ENCODE measurements at places on chromosomes 5 and 9.
A peak's percentile ranks its signal among the peaks of the same experiment; 100 is the strongest.

DNA sequence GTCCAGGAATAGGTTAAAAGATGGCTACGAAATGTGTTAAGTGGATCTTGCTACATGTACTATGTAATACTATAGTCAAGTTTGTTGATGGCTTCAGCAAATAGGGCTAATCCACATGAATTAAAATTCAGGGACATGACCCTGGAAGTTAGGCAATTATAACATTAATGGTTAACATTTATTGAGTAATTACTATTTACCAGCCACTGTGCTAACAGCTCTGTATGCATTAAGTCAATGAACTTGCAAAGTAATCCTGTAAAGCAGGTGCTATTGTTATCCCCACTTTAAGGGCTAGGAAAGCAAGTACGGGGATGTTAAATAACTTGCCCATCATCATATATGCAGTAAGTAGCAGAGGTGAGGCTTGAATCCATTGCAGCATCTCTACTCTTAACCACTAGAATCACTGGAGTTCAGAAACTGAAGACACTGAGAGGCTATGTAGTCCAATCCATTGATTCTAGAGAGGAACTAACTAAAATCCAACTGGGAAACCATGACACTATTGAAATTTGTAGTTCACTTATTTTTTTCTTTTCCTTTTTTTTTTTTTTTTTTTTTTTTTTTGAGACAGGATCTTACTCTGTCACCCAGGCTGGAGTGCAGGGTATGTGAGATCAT lies 77.5 kb upstream of the SPINK5 start:
- no peak for DNase-seq

- no peak for DNase-seq
Observed at GRCh38 chr5:16957304-16958196, 21.5 kb upstream of the MYO10 start.

DNA sequence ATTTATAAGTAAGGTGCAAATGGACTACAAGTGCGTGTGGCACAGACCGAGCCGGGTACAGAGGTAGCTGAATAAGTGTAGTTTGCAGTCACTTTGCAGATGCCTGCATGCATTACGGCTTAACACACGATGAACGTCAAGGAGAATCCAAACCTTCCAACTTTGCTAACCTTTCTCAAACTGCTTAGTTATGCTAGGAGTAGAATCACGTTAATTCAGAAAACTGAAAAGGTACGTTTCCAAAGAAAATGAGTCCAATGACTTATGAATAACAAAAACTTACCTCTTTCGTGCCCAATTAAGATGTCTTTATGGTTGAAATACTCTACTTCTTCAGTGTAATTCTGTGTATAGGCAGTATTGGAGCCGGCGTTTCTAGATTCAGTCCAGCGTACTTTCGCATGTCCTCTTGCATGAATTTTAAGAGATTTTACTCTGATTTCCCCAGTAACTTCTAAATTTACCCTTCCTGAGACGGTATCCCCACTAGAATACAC lies 539 bp downstream of the ARRDC3 start:
- DNase-seq: peak; percentile 52

DNA sequence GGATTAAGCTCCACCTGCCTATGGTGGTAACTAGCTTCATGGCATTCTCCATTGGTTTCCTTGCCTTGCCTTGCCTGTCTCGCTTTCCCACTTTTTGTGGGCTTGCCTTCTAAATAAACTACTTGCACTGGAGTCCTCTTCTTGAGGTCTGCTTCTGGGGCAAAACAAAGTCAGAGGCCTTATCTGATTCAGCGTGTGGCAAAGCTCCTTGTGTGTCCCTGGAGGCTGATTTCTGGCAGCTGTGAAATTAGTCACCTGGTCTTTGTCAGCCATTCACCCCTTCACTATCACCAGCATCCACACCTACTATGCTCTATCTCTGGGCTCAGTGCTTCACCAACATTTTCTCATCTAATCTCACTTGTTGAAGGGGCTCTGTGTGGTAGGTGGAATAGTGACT lies 176.2 kb downstream of the SEC61B start:
- DNase-seq: no peak

DNA sequence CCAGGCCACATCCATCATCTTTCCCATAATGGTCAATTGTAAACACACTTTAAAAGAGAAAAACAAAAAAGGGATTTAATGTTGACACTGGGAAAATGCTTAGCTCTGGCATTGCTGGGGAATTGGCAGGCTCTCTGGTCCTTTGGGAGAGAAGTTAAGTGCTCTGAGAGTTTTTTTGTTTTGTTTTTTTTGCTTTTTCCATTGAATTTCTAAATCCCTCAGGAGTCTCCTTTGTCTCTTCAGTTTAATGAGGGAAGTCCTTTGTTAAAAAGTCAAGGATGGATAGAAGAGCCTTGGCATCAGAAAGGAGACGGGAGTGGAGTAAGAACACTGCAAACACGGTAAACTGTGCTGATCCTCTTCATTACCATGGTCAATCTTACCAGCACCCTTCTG lies 7.1 kb upstream of the HAND1 start:
- no peak for DNase-seq

DNA sequence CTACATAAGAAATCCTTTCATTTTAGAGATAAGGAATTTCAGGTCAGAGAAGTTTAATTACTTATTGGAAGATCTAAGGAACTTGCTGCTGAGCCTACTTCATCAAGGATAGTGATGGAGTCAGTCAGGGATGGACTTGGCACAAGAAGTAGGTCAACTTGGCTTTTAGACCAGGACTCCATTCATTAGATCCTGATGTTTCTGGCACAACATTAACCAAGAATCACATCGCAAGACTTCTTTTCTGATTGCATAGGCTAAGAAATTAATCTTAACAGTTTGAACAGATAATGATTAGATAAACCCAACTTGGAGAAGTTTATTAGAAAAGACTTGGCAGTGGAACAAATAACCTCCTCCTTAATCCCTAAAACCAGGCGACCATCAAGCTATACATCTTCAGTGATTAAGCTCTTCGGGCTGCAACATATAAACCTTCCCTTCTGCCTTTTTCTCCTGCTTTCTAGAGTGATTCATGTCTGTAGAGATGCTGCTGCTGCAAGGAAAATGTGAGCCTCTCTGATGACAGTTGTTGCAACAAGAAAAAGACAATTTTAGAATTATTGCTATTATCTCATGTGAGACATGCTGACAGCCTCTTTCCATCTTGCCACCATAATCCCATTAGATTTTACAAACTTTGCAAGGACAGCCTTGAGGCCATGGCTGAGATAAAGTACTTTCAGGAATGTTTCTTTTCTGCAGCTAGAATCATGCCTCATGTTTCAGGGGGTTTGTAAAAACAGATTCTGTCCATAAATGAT lies 207.9 kb upstream of the SLC27A6 start:
- no peak for DNase-seq

- no peak for DNase-seq
Observed at GRCh38 chr5:156186760-156187159, 140.2 kb upstream of the SGCD start.

DNA sequence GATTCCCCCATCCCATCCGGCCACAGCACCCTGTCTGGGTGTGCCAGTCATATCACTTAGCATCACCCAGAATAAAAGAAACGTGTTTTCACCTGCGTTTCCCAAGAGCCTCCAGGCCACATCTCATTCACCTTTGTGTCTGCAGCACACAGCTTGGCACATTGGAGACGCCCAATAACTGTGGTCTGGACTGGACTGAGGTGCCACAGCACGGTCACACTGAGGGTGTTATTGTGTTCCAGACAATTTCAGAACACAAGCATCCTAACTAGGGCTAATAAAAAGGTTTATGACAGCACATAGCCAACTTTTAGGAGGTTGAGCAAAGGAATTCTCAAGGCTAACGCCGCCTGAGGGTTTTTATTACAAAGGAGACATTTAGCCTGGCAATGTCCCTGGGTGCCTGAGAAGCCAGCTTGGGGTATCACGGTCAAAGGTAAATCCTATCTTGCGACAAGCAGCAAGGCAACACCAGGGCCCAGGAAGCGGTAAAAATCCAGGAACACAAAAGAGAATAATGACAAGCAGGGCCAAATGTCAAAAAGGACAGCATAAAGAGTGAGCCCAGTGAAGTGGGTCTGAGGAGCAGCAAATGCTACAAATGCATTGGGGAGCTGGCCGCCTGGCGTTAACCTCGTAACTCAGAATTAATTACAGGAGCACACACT lies 3.4 kb downstream of the EPB41L4B start:
- DNase-seq: no peak

- DNase-seq: no peak
Observed at GRCh38 chr9:27059412-27059811, 49.6 kb upstream of the TEK start.

GRCh38 chr9:105007143-105007542 lies 79.2 kb upstream of the ABCA1 start:
- DNase-seq: no peak

GRCh38 chr5:112121258-112121657 lies 297.8 kb downstream of the EPB41L4A start:
- no peak for DNase-seq

GRCh38 chr5:67549296-67549618 lies 352.7 kb upstream of the CD180 start:
- no peak for DNase-seq

- no peak for DNase-seq
Observed at GRCh38 chr9:5429873-5430564, 7.7 kb downstream of the PLGRKT start.

GRCh38 chr9:74948937-74949336 lies 3.8 kb downstream of the C9orf40 start:
- DNase-seq: no peak

GRCh38 chr9:93325307-93326035 lies 126.0 kb upstream of the FAM120A start:
- no peak for DNase-seq

DNA sequence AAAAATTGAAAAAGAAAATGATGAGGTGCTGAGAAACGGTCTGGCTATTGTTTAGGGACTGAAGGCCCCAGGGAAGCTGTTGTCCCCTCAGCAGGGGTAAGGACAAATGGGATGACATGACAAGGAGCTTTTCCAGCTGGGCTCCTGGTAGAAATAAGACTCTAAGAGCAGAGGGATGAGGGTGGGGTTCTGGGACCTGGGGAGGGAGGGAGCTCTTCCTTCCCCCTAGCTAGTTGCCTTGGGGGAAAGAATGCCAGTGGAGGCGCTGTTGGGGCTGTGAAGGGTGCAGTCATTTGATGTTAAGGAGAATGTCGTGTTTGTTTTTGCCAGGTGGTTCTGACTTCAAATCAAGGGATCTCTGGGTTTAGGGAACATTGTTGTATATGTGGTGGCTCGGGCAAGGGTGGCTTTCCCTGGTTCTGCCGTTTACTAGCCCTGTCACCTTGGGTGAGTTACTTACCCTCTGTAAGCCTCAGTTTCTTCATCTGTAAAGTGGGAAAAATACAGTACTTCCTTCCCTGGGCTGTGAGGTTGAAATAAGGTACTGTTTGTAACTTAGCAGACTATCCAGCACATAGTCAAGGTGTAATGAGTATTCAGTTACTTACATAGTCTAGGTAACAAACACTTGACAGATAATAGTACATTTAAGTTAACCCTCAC lies 47.8 kb downstream of the WWC1 start:
- no peak for DNase-seq

DNA sequence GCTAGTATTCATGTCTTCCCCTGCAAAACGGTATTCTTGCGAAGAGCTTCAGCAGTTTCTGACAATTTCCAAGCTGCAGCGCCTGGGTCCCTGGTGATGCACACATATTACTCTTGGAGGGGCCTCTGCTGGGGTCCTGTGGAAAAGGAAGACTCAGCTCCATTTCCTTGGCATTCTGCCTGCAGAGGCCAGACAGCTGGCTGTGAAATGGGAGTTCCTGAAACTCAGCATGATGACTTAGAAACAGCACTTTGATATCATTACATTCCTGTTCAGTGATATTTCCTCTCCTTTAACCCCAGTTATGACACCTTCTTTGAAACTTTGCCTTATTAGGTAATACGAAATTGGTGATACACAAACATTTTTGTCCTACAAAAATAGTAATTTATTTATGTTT lies 98.5 kb downstream of the APBA1 start:
- DNase-seq: no peak

GRCh38 chr5:132283423-132284043 lies 10.7 kb upstream of the SLC22A4 start:
- no peak for DNase-seq

GRCh38 chr5:86768699-86769202 lies 151.0 kb downstream of the COX7C start:
- DNase-seq: no peak

- DNase-seq: no peak
Observed at GRCh38 chr5:65125591-65126541, 355.9 kb downstream of the ADAMTS6 start.

DNA sequence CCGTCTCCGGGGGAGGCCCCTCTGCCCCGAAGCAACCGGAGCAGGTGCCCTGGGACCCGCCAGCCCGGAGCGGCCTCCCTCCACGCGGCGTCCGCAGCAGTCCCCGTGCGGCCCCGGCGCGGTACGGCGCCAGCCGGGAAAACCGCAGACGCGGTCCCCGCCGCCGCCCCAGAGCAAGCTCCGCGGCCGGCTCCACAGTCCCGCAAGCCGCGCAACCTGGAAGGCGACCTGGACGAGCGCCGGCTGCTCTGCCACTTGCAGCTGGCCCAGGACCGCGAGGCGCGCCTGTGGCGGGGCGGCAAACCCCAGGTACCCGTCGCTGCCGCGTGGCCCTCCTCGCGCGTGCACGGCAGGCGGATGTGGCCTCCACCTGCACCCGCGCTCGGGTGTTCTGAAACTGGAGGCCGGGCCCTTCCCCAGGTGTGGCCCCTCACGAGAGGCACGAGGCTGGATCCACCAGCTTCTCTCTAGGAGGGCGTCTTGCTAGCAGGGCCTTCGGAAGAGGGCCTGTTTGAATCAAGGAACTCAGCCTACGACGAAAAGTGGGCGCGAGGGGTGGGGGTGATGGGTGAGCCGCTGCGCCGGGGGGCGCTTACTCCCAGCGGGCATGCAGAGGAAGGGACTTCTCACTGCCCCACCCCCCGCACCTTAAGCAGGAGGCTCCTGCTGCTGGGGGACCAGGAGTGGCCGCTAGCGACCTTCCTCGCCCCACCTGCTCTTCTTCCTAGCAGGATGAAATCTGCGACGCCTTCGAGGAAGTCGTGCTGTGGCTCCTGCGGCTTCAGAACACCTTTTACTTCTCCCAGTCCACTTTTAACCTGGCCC lies 602 bp downstream of the CCNI2 start:
- peak; percentile 48 for DNase-seq

DNA sequence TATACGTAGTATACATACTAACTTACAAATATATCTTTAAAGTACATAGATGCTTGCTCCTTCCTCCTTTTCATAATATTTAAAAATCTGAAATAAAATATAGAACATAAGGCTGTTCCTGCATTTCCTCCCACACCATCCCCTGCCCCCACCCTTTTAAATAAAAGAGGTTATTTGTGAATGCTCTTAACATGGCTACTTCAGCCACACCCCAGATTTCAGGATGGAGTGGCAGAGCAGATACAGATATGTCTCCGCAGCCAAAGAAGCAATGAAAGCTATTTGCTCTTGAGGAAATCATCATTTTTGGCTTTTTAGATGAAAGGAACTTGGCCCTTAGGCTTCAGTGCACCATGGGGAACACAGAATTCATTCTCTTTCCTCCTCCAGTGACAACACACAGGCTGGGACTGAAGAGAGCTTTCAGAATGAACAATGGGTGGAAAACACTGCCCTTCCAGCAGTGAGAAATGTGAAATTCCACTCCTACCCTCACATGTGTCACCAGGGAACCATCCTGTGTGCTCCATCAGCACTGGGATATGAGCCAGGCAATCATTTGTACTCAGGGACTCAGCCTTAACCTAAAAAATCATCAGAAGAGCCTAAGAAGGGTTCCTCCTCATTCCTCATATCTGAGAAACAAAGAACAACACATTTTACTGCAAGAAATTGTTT lies 134.3 kb downstream of the PPP2R2B start:
- no peak for DNase-seq

GRCh38 chr5:176918613-176919012 lies 19.5 kb upstream of the HK3 start:
- no peak for DNase-seq

GRCh38 chr9:132041798-132042197 lies 37.9 kb downstream of the MED27 start:
- DNase-seq: no peak
